ENCODE measurements at places on chromosomes 6 and 20. TPM values are rescaled to one million over a fixed set of nuclear protein-coding genes. Genes with fewer than 3 reads are reported as not detected.
A peak's percentile ranks its signal among the peaks of the same experiment; 100 is the strongest.

DNA sequence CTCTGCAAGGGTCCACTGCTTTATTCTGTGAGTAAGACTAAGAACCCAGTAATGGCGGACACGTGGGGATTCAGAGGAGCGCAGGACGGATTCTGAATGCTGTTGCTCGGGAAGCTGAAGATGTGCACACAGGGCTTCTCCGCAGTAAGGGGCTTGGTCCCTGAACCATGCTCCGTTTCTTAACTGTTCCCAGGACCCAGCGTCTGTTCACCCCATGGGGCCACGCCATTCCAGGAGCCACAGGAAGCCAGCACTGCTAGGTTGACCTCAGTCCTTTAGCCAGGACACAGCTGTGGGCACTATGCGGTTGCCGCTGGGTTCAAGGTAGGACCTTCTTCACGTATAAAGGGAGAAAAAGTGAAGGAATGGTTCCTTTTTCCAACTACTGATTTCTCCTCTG, 59.8 kb downstream of the IRF4 start:
- peaks cover 12% of the 10 kb centered on the region for H3K4me1 ChIP-seq
- no peak overlapping the region for H3K27ac ChIP-seq
- H3K27me3 ChIP-seq = peaks cover 22% of the 10 kb centered on the region
- H3K4me3 ChIP-seq = no peak overlapping the region
- no peaks in the 10 kb centered on the region for H3K36me3 ChIP-seq

GRCh38 chr6:111416529-111416928, 66.5 kb downstream of the REV3L start:
- H3K27me3 ChIP-seq = no peaks in the 10 kb centered on the region
- DNase-seq = no peak

DNA sequence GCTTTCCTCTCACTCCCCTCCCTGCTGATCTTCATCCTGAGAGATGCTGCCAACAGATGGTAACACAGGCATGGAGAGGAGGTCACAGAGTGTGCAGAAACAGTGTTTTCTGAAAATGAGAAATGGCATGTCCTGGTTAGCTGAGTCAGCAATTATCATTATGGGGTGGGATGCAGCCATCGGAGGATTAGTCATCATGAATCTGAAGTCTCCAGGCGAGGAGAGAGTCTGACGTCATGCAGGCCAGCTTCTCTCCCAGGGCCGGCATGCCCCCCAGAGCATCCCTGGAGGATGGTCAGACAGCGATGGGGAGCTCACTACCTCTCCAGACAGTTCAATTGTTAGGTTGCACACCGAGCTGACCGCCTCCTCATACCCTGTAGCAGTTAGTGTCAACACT, 4.7 kb upstream of the GTSF1L start:
- peaks cover under 1% of the 10 kb centered on the region for H3K4me1 ChIP-seq
- DNase-seq = no peak
- no peaks in the 10 kb centered on the region for H3K36me3 ChIP-seq
- H3K4me3 ChIP-seq = no peak overlapping the region

- peaks cover 50% of the 10 kb centered on the region for H3K4me1 ChIP-seq
- peak overlapping the region; percentile 69 for H3K4me3 ChIP-seq
- H3K27me3 ChIP-seq = no peaks in the 10 kb centered on the region
- H3K36me3 ChIP-seq = peaks cover 16% of the 10 kb centered on the region
- no peak for DNase-seq
- H3K27ac ChIP-seq = peak overlapping the region; percentile 35
These were observed 1.1 kb upstream of the TAF8 start for GRCh38 chr6:42049116-42049809.

DNA sequence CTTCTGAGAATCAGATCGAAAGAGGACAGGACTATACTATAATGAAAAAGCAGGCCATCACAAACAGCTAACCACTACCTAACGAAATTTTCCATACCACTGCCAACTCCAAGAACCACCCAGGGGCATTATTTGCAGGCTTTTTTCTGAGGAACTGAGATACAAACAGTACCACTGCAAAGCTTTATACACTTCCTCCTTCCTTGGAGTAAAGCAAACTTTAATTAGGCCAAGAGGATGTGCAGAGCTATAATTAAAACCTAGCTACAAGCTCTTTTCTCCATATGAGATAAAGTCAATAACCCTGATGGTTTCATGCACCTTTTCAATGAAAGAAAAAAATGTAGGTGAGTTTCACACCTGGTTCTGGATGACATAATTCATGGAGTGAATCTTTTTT, 68.5 kb downstream of the ELOVL5 start:
- no peak overlapping the region for H3K27ac ChIP-seq
- peaks cover 14% of the 10 kb centered on the region for H3K36me3 ChIP-seq
- no peaks in the 10 kb centered on the region for H3K27me3 ChIP-seq
- DNase-seq = no peak
- no peak overlapping the region for H3K4me3 ChIP-seq

DNA sequence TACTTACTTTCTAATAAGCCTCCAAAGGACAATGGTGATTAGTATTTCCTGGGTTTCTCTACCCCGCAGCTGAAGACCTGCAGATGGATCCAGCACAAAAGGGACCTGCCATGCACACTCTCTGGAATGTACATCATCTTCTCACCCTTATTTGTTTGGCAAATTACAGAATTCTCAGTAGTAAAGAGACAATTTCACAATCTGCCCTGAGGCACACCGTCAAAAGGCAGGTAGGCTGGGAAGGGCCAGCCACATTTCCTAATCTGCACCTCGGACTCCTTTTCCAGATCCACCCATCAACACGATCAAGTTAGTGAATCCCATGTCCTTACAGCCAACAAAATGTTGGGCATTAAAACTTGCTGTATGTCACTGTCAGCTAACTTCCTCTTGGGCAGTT, 4.9 kb downstream of the OVOL2 start:
- DNase-seq = no peak
- H3K4me3 ChIP-seq = no peak overlapping the region
- H3K27ac ChIP-seq = no peak overlapping the region
- peaks cover 13% of the 10 kb centered on the region for H3K4me1 ChIP-seq

Gene MYMX
- 12.4 TPM for total RNA-seq
